ENCODE measurements at places on chromosomes 5 and 9. TPM values are rescaled to one million over a fixed set of nuclear protein-coding genes. Genes with fewer than 3 reads are reported as not detected.

- no peak for DNase-seq
Measured at GRCh38 chr9:7790022-7790818, 9.4 kb downstream of the DMAC1 start.

DNA sequence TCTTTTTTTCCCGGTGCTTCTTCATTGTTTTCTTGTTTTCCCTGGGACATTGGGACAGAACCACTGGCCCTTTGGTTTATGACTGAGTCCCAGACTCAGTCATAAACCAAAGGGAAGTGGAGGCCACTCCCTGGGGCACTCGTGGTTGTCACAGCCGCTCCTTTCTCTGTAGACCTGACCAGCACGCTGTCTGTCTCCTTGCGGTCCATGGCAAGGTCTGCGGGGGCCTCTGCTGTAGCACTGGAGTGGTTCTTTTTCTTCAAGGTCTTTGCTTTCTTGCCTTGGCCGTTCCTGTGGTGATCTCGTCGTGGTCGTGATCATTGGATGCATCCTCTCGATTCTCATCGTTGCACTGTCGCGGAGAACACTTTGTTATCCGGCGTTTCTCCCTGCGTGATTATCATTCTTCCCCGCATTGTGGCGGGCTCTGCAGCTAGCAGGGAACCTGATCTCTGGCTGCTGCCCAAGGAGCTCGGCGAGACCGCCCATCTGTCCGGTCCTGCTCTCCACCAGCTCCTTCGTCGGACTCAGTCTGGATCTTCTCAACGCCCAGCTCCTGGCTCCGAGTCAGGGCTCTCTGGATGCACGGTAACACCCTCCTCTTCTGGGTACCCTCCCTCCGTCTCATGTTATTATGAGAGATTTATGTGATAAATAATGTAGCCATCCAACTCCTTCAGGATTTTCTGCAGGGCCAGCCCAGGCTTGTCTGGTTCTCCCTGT is 43.5 kb upstream of the MPDZ start:
- DNase-seq, result no peak

- DNase-seq, result no peak
Measured at GRCh38 chr5:175131432-175131831, 312.6 kb downstream of the DRD1 start.

CNTNAP3 gene
- not detected for total RNA-seq

GRCh38 chr5:141512911-141513626 is 24.2 kb downstream of the PCDHGC5 start:
- DNase-seq, result no peak

KLF4 gene
- total RNA-seq, result 22.1 TPM

DAPK1 gene
- 3.2 TPM for total RNA-seq

KLHL3 gene
- total RNA-seq, result 24.6 TPM

GRCh38 chr9:34375901-34376595 is 650 bp downstream of the MYORG start:
- peak; percentile 29 for DNase-seq

GRCh38 chr5:37448941-37449340 is 69.8 kb downstream of the WDR70 start:
- DNase-seq, result no peak

Data from T-helper 17 cell (primary cell).